ENCODE measurements at places on chromosomes 3 and 15.

DNA sequence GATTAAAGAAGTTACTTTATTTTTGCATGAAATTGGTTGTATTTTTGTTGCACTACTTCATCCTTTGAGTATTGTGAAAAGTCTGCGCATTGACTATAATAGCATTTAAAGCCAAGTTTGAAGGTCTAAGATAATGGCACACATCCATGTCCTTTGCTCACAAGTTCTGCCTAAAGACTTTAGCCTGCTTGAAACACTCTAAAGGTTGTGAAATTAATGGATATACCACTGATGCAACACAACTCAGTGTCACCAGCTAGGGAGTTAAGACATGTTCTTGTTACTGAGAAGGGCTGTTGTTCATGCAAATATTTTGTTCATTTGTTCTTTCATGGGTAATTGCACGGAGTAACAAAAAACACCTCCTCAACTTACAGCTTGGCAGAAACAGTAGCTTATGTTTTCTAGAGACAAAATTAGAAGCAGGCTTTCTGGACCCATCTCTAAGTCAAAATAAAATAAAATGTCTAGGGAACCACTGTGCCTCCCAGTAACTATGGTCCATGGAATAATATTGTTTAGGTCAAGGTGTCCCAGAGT, 83.9 kb downstream of the PPARG start:
- DNase-seq = no peak

DNA sequence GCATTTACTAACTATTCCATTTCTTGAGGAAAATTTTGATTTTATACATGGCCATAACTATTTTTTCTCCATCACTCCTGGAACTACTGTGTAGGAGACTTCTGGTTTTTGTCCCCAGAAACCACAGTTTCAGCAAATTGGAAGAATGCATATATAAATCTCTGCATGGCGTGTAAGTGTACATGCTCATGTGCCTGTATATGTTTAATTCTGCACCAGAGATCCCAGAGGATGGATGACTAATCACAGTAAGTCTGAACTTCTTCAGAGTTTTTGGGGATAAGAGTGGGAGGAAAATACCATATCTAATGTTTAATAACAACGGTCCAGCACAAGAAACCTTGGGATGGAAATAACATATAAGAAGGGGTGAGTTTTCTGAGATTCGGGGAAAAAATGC, 10.9 kb upstream of the COL6A6 start:
- no peak for DNase-seq

DNA sequence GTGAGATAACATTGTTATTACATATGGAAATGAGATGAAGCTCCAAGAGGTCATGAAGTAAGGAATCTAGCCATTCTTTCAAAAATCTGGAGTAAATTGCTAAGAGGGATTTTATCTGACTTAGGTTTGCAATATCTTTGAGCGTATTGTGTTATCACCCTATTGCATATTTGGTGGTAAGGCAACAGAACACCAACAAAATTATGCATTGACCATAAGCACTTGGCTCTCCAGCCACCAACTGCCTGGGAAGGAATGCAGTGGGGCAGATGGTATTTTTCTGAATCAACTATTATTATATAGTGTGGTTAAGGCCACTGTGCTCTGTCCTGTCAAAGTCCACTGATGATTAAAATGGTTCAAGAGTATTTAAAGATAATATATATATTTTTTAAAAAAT, 287.9 kb upstream of the SEMA6D start:
- no peak for DNase-seq

DNA sequence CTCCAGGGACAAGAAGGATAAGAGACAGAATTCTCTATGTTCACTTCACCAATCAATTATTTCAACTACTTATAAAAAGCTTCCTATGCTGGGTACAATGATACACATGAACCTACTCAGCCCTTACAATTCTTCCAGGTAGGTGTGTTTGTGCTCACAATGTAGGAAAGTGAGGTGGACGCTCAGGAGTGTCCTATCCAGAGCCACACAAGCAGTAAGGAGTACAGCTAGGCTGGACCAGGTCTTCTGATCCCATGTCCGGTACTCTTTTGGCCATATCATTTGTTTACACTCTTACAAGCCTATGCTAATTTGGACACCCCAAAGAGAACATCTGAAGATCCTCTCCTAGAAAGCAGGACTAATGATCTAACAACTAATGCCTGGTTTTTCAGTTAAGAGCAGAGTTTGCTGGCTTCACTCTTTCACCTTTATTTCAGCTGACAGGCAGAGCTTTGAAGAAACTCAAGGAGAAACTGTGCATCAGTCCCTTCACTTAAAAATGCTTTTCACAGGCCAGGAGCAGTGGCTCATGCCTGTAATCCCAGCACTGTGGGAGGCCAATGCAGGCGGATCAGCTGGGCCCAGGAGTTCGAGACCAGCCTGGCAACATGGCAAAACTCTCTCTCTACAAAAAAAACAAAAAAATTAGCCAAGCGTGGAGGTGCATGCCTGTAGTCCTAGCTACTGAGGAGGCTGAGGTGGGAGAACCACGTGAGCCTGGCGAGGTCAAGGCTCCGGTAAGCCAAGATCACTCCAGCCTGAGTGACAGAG, 27.5 kb downstream of the IGF2BP2 start:
- no peak for DNase-seq

- no peak for DNase-seq
Observed at GRCh38 chr3:67517781-67518180, 136.6 kb downstream of the SUCLG2 start.

- peak; percentile 14 for DNase-seq
Observed at GRCh38 chr3:147361454-147362420, 44.6 kb downstream of the ZIC4 start.

GRCh38 chr3:193743702-193744047, 150.7 kb downstream of the OPA1 start:
- no peak for DNase-seq

DNA sequence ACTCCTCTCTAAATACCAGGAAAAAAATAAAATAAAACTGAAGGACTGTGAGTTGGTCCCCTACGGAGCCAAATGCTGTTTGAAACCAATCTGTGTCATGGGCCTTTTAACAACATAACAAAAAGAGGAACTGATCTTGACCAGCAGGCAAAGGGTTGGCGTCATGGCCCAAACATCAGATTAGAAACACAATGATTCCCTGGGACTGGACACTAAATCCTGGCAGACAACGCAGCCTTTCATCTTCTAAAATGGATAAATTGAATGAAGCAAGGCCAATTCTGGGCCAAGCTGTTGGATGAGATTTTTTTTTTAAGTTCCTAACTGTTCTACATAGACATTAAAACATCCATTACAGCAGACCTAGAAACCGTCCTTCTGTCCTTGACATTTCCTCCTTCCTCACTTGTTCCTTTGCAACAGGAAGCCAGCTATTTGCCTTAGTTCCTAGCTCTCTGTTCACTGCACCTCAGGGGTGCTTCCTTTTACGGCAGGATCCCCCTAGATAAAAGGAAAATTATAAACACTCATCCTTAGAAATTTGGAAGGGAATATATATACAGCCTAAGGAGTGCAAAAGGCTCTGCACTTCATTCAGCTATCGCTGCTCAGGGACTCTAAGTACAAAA, 21.6 kb upstream of the TAFA4 start:
- no peak for DNase-seq

DNA sequence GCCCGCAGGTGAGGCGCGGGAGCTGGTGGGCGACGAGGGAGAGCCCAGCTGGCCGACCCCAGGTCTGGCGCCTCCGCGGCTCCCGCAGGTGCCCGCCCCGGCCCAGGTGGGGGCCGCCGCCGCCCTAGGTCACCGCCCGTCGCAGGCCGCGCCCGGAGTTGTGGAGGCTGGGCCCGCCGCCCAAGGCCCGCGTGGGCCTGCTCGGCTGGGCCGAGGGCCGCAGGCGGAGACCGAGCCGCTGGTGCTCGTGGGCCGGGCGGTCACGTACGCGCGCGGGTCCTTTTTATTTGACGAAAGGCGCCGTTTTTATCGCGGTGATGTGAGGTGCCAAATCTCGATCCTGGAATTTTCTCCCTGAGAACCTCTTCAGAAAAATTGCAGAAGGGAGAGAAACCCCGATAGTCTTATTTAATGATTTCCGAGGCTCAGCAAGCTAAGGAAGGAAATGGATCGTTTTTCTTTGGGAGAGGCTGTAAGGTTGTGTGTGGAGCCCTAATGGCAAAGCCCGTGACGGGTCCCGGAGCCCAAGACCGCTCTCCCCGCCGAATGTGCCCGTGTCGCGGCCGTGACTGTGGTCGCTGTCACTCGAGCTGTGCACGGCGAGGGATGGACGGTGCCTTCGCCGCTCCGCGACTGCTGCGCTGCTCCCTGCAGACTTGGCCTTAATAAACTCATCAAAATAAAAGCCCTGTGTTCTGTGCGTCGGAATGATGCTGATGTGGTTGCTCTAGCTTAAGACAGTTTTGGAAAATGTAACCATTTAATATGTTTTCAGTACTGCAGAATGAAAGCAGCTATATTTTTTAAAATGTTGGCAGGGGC, 612 bp downstream of the APPL1 start:
- peak; percentile 15 for DNase-seq

DNA sequence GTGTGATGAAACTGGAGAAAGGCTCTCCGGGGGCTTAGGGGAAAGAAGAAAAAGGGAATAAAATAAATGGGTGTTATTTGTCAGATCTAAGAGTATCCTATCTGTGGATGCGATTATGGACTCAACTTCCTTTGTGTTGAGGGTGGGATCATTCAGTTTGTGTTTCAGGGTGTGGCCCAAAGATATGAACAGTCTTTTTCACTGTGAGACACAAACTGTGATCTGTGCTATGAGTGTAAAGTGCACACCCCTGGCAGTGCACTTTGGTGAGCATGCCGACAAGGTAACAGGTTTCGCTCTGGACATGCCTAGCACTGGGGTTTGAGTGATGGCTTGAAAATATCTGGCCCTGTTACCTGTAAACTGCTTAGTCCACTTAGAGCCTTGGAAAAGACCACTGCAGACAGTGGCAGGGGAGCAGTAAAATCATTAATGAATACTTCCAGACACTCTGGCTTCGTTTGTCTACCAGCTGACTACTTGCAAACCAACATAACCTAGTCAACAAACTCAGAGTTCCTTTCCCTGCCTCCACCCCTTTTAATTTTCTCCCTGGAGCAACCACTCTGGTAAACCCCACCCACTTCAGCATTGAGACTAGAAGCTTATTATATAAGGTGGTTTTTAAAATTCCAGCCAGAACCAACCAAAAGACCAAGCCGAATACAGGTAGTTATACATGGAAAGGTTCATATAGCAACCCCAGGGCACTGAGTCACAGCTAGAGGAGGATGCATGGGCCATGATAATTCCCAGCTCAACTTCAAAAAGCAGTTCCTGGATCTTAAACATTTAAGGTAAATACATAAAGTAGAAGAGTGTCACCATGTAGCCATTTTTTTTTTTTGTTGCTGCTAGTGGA, 55.1 kb downstream of the TAMM41 start:
- DNase-seq = no peak

DNA sequence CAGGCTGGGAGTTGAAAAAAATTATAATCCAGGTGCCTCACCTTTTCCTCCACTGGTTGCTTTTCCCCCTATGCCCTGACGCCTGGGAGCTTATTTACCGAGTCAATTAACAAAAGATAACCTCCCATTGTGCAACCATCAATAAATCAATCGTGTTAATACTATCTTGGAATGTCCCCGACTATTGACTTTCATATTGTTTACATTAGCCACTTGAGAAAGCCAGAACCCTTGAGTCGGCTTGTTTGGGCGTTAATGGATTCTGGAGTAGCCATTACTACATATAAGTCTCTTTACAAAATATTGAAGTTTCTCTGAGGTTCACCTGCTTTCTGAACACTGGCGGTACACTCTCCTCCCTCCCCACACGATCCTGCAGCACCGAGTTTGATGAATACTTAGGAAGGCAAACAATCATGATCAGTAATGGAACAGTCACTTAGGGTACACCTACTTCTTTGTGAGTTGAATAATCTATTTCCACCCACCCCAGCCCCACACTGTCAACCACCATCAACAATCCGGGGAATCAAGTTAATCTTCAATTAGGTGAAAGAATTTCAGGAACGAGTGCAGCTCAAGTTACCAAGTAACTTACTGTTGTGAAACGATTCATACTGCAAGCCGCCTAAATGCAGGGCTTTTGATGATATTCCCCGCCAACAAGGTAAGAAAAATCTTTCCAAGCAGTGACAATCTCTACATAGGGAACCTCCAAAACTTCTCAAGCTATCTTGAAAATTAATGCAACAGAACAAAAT, 159.3 kb upstream of the NR2F2 start:
- no peak for DNase-seq

DNA sequence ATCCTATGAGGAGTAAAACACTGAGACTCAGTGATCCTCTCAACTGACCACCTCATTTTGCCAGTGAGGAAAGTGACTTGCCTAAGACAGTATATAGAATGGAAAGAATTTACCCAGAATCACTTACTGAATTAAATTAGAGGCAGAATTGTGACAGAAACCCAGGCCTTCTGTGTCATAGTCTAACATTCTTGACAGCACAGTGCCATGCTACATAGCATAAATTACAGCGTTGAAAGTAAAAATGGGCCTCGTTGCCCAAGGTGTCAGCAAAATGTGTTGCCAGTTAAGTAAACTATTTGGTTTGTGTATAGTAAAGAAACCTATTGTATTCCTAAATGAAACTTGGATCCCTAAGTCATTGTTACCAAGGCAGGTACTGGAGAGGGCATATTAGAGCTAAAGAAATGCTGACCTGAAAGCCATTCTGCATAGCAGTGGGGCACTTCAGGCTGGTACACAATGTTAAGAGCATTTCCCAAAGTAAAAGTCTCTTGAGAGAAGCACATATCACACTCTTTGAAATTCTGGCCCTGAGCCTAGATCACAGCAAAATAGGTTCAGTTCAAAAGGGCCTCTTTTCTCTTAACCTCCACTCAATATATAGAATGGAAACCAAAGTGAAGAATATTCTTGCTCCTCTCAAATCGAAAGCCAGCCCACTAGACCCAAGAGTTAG, 53.8 kb downstream of the HMG20A start:
- DNase-seq = no peak

GRCh38 chr3:71718072-71718471, 7.1 kb downstream of the EIF4E3 start:
- DNase-seq = no peak

DNA sequence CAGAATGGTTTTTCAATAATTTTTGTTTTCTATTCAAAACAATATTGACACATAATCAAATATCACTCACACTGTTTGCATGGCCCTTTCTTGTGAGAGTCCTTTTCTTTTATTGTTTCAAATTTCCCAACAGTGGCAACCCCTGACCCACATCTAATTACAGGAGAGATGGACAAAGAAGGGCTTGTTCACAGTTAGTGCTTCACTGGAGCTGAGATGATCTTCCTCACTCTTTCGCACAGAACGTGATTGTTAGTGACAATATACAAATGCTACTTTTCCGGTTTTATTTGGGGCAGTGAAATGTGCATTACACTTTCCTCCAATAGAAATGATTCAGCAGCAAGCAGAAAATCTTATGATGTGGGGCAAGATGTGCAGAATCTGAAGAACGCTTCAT, 38.6 kb upstream of the TTC14 start:
- no peak for DNase-seq

GRCh38 chr3:48759071-48759470, 42.0 kb upstream of the IP6K2 start:
- no peak for DNase-seq

DNA sequence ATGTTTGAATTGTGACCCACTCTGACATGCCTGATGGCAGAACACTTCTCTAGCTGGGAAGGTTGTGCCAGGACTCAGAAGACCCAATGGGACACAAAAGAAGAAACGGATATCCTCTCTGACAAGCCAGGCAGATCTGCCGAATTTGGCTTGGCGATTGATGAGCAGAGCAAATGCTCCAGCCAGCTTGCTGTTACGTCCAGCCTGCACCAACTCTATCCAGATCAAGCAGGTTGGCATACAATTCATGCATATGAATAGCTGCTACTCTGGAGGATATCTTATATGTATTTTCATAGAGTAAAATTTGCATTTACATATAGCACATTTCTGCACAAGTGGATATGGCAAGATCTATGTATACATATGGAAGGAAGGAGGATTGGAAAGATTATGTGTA, 102.8 kb downstream of the PEX5L start:
- no peak for DNase-seq

Measured in stimulated activated CD8-positive, alpha-beta memory T cell treated with anti-CD3 and anti-CD28 coated beads, Interleukin-15, amount 100 ng/mL, for 48 hours (primary cell).